ENCODE measurements at places on chromosomes 16 and 17.

DNA sequence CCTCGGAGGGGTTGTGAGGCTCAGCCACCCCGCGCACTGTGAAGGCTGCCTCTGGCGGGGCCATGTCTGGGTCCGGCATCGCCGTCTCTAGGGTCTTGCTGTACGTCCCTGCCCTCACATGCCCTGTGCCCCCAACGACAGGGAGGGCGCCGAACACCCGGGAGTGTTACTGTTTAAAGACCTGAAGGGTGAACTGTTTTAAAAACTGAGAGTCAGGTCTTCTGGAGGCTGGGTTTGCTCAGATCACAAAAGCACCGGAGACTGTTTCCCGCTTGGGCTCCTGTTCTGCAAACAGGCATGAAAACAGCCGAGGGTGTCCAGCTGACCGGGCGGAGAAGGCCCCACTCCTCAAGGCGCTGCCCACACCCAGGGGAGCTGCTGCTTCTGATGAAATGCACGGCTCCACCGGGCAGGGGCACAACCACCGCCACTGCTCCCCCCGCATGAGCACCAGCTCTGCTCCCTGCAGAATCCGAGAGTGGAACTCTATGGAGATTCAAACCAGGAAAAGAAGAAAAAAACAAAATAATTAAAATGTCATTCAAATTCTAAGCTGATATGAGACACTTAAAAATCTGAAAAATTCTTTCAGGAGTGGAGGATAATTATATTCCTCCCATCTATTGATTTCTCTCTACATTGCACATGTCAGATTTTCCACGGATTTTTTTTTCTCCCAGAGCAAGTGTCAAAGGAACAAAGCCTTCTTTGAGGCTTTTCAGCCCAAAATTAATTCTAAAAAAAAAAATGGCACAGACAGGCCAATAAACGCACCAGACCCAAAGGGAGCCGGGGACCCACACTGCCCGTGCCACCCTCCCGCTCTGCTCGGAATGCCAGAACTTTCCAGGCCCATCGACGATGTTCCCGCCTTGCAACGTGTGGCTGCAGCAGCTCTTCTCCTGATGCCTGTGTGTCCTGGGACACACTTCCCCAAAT lies 74.3 kb downstream of the LMF1 start:
- no peak for DNase-seq

DNA sequence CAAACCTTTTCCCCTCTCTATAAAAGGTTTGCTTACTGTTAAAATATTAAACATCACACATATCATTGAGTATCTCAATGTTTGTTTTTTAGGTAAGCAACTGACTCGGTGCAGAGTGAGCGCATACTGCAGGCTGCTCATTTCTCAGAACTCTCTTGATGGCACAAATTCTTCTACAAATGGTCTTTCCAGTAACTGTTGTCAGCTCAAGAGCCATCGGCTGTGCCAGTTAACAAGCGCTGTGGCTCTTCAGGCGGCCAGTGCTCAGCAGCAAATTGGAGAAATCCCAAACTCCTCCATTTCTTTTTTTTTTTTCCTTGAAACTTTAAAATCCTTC lies 8.6 kb downstream of the ABCA3 start:
- no peak for DNase-seq

GRCh38 chr17:27834571-27834970 lies 34.2 kb upstream of the NOS2 start:
- DNase-seq = no peak

GRCh38 chr16:51592001-51592501 lies 441.0 kb upstream of the SALL1 start:
- no peak for DNase-seq

- DNase-seq = no peak
Measured at GRCh38 chr16:88602091-88602490, 31.9 kb downstream of the ZC3H18 start.

GRCh38 chr17:38617074-38617860 lies 11.5 kb upstream of the SRCIN1 start:
- no peak for DNase-seq

- DNase-seq = no peak
Measured at GRCh38 chr17:73214851-73215250, 22.0 kb downstream of the COG1 start.

DNA sequence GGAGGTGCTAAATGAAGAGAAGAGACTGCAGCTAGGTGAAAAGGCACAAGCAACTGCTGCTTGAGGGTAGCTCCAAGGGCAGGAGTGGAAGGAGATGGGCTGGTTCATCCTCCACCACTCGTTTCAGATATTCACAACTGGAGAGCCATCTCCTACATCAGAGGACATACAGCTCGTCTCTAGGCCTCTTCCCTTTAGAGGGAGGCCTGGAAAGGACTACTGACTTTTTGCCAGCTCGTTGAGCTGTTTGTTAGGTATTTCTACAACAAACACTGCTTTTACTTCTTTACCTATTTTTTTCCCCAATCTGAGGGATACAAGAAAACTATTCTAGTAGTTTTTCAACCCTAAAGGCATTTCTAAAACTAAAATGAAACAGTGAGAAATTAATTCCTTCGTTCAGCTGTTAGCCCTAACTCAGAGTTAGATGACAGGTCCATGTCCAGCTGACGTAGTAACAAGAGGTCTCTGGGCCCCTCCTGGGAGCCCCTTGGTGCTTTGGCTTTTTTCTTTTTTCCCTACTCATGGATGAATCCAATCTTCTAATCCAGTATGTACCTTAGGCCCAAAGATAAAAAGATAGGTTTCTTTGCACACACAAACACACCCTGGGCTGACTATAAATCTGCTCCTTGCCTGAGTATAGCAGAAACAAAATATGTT lies 47.8 kb upstream of the TBX2 start:
- no peak for DNase-seq

- DNase-seq = peak; percentile 90
Measured at GRCh38 chr16:68711421-68712139, 25.5 kb upstream of the CDH1 start.

DNA sequence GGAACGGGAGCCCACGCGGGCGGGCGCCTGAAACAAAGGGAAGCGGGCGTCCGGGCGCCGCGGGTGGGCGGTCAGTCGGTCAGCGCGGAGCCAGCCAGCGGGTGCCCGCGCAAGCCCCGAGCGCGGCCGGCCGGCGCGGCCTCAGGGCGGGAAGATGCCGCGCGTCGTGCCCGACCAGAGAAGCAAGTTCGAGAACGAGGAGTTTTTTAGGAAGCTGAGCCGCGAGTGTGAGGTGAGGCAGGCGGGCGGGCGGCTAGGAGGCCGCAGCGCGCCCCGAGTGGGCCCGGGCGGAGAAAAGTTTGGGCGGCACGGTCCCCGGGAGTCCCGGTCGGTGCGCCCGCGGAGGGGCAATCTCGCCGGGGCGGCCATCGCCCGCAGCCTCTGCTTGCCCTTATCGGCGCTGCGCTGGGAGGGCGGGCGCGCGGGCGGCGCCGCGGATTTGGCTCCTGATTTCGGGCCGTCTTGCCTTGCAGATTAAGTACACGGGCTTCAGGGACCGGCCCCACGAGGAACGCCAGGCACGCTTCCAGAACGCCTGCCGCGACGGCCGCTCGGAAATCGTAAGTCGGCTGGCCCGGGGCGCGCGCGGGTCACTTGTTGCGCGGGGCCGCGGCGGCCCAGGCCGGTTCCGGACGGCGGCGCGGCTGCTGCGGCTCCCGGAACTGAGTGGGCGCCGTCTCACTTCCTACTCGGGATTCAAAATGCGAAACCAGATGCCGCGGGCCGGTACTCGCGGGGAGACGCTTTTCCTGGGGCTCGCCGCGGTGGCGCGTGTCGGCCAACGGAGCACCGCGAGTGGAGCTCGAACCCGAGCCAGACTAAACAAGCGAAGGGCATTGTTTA lies 526 bp downstream of the CBFB start:
- peak; percentile 58 for DNase-seq

DNA sequence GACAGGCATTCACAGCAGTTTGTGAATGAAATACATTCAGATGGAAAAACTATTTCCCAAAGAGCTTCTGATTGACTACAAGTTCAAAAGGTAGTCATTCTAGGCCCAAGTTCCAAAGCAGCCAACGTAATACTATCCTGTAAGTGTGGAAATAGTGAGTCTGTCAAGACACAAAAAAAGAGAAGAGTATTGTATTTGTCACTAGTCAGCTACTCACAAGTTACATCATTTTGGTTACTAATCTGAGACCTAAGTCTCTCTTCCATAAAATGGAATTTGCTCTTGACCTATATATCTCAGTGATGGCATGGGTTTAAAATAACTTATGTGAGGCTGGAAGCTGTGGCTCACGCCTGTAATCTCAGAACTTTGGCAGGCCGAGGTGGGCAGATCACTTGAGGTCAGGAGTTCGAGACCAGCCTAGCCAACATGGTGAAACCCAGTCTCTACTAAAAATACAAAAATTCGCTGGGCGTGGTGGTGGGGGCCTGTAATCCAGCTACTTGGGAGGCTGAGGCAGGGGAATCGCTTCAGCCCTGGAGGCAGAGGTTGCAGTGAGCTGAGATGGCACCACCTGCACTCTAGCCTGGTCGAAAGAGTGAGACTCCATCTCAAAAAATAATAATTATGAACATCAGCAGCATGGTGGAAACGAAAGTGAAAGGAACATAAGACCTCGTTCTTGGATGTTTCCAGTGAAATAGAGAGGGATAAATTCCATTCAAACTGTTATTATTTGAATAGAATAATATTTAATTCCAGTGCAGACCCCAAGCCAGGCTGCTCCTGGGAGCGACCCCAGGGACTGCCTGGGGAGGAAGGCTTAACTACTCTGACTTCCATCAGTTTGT lies 2.9 kb downstream of the CMC2 start:
- DNase-seq = no peak

- DNase-seq = peak; percentile 13
Measured at GRCh38 chr17:32461853-32462617, 17.7 kb downstream of the PSMD11 start.

DNA sequence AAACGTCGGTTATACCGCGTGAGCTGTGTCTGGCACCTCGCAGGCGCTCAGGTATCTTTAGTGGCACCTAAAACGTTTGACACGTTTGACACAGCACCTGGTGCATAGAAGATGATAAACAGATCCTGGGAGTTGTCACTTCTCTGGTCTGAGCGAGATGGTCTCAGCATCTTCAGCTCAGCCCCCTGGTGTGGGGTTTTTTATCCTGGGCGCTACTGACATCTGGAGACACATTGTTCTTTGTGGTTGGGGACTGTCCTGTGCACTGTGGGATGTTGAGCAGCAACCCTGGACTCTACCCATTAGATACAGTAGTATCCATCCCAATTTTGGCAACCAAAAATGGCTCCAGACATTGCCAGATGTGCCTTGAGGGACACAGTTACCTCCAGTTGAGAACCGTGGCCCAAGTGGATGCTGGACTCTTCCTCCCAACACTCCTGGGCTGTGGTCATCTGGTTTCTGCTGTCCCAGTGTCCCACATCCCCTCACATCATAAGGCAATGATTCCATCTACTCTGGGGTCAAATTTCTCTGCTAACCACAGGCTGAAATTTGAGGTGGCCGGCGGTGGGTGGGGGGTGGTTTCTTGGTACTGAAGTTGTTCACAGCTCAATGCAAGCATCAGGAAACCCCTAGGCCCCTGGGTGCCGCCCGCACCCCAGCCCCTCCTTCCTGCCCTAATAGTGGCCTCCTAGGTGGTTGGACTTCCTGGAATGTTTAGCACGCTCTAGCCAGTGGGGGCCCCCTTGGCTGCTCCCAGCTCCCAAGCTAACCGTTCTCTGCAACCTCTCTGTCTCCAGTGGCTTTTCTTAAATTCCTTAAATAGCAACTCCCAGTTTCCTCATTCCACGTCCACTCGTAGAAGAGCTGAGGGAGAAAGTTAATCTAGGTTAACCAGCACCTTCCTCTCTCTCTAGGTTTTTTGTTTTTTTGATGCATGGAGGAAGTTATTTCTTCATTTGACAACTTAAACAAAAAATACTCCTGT lies 124.8 kb downstream of the ABCC1 start:
- DNase-seq = peak; percentile 73

- DNase-seq = peak; percentile 65
Measured at GRCh38 chr16:30760577-30761426, 1.1 kb downstream of the CFAP119 start.

DNA sequence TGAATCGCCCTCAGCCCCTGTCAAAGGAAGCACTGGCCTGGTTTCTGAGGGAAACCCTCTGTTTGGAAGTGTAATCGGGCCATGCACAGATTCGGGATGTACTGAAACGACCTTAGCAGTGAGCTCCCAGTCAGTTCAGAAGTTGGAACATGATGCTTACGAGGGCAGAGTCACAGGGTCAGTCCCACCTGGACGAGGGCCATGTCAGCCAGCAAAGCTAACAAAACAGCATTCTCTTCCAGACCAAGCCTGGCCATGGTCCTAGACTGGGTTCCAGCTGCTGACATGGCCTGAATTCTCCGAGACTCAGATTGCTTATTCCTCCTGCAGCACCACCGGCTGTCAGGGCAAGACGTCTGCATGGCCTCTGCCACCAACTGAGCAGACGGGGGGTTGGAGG lies 192.2 kb upstream of the WSCD1 start:
- no peak for DNase-seq

DNA sequence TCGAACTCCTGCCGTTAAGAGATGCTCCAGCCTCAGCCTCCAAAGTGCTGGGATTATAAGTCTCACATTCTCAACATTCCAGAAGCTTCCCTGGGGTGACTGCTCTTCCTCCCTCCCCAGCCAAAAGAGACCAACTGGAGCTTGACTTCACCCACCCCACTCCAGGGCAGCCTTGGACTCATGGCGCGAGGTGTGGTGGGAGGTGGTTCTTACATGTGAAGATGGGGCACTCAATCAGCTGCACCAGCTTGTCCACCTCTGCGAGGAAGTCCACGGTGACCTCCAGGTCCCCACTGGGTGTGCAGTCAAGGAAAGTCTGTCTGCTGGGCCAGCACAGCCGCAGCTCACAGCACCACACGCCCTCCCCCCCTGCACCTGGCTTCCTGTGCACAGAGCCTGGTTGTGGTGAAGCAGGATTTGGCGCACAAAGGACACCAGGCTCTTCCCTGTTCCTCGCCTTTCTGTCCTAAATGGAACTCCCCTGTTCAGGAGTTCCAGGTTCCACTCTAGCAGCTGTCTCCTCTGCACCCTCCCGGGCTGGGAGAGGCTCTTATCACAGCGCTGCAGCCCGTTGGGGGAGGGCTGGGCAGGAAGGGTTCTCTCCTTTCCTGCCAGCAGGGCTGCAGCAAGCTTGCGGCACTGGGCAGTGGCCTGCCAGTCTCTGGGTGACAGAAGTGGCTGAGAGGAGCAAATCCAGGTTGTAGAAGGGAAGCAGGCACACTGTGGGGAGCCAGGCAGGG lies 9.6 kb upstream of the MTSS2 start:
- no peak for DNase-seq

- DNase-seq = no peak
Measured at GRCh38 chr17:35315283-35315682, 58.1 kb downstream of the SLFN11 start.

- no peak for DNase-seq
Measured at GRCh38 chr16:17002565-17002964, 468.2 kb downstream of the XYLT1 start.

- no peak for DNase-seq
Measured at GRCh38 chr17:3729881-3730280, 6.2 kb downstream of the HASPIN start.

DNA sequence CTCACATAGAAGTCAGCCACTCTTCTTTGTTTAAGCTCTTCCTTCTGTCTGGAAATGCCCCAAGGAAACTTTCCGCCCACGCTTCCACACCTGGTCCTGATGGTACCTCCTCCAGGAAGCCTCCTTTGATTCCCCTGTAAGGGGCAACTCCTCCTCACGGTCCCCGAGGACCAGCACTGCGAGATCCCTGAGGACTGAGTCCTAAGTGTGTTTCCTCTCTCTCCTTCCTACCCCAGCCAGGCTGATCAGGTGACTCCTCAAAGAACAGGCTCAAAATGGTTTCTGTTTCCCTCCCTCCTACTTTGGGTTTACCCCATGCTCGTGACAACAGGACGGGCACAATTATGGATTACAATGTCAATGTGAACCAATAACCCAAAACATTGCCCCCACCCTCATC lies 63.0 kb upstream of the MED9 start:
- no peak for DNase-seq

GRCh38 chr16:89779231-89779908 lies 37.1 kb downstream of the FANCA start:
- DNase-seq = no peak

Measured in HL-60 (cell line).